ENCODE measurements at places on chromosomes 6 and 20.

GRCh38 chr6:19979059-19979458, 141.9 kb downstream of the ID4 start:
- DNase-seq, result no peak

GRCh38 chr6:166640342-166641043, 13.4 kb upstream of the RPS6KA2 start:
- DNase-seq, result no peak

DNA sequence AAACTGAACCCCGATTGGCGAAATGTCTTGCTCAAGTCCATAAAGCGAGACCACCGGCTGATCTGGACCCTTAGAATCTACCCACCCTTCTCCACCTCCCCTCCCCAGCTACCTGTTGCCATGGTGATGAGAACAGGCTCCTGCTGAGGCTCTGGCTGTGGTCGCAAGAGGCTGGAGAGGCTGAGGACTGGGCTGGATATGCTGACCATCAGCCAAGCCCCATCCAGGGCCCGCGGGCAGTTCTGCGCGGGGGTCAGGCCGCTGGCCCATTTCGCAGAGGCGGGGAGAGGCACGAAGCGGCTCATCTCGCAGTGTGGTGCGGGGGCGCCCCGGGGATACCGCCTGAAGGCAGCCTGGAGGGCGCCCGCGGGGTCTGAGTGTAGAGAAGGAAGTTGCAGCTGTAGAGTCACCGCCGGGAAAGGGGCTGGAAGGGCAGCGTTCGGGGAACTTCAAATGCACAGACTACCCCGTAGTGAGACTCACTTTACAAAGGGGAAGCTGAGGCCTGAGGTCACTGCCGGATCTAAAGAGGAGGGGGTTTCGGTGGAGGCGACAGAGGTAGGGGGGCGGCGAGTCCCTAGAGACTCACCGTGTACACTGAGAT, 671 bp downstream of the TAPBP start:
- no peak for DNase-seq

DNA sequence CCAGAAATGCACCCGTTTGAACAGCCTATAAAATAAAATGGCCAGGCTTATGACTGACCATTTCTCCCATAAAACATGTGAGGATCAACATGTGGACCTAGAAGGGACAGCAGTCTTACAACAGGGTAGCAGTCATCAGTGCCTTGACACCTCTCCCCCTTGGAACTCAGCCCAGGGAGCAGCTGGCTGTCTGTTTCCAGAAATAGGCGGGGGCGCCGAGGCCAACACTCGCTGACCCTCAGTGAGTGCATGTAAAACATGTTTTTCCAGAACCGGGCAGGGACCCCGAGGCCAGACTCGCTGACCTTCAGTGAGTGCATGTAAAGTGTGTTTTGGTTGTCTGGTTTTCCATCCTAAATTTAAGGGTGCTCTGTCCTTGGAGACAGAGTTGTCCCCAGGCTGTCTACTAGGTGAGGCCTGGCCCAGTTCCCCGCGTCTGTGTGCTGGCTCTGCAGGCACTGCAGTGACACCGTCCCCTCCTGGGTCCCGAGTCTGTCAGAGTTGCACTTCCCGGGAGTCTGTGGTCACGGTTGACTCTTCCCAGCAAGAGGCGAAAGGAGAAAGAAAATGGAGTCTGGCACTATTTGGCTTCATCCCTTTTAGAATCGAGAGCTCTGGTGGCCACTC, 19.8 kb upstream of the ADRM1 start:
- DNase-seq, result no peak

DNA sequence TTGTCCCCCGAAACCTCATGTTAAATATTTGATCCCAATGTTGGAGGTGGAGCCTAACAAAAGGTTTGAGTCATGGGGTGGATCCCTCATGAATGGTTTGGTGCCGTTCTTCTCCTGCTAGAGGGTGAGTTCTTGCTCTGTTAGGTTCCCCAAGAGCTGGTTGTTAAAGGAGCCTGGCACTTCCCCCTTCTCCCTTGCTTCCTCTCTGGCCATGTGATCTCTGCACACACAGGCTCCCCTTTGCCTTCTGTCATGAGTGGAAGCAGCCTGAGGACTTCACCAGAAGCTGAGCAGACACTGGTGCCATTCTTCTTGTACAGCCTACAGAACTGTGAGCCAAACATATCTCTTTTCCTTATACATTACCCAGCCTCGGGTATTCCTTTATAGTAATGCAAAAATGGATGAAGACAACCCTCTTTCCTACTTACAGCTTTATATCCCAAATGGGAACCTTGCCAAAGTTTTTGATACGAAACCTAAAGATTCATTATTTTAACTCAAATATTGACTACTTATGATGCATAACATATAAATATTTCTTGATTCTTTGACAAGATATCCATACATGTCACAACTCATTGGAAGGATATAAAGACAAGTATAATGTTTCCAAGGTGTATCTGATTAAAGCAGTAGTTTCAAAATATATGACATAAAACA, 61.0 kb downstream of the RNF182 start:
- DNase-seq, result no peak

DNA sequence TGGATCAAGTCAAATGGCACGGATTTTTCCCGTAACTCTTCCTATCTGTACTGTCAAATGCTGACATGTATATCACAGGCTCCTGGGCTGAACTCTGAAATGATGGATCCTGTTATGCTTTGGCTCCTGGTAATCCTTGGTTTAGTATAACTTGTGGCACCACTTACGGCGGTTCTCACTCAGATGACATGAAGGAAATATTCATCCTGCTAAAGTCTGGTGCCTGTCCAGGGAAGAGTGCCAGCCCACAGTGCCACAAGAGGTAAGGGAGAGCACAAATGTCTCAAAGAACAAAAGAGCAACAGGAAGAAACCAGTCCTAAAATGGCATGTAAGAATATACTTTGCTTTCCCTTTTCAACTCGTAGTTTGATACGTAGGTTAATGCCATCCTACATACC, 93.1 kb upstream of the TAB2 start:
- no peak for DNase-seq

- no peak for DNase-seq
These were observed 120.0 kb upstream of the CITED2 start for GRCh38 chr6:139494376-139494990.

- DNase-seq, result no peak
These were observed 152.6 kb downstream of the TSHZ2 start for GRCh38 chr20:53124803-53125202.

DNA sequence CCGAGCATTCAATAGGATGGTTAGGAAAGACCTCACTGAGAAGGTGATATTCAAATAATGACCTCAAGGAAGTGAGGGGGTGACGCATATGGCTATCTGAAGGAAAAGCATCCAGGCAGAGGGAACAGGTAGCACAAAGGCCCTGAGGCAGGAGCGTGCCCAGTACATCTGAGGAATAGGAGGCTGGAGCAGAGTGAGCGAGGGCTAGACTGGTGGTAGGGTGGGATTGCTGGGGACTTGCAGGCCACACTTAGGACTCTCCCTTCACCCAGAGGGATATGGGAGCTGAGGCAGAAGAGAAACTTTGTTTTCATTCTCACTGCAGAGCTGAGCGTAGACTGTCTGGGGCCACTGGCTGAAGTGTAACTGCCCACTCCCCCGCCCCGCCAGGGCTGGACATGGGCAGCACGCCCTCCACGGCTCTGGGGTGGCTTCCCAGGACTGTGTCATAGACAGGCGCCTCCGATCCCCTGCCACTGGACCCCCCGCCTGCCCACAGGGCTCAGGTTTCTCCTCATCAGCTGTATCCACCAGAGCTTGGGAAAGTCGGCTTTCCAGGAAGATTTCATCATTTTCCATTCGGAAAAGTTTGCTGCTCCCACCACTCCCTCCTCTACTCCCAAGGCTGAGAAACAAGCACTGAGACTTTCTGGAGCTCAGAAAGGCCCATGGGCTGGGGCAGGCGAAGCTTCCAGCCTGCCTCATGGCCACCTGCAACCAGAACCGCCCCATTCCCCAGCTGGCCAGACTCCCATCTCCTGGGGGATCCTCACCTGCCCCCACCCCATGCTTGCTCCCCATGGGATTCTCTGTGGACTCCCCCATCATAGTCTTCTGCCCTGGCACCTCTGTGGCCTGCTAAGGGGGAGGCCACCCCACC, 142.6 kb downstream of the MRPL14 start:
- no peak for DNase-seq
